Mesenchymal stem cell (in vitro differentiated cells and primary cell): ENCODE measurements at places on chromosomes 2 and 18.
A peak's percentile ranks its signal among the peaks of the same experiment; 100 is the strongest.

DNA sequence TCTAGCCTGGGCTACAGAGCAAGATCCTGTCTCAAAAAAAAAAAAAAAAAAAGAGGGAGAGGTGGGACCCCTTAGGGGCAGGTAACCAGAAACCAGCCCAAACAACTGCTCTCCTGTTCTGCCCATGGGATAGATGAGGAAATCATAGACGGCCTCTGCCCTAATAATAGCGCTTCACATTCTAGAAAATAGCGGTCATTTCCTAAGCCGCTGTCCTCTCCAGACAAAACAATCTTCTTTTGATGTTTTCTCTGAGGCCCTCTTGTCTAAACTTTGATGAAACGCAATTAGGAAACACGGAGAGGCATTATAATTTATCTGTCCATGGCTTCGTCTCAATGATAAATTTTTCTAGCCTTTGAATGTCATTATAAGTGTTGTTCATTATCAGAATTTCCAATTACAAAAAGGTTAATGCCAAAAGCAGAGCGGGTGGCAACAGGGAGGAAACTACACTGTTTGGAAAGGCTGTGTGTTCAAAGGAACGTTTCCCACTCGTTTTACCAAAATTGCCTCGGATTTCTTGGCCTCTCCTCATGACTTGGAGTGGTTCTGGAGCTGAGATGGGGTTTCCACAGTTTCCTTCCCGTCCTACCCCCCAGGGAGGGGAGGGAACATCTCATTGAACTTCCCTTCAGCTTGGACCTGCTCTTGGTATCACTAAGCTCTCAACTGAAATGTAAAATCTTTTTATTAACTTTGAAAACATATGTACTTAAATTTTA lies 151.6 kb upstream of the ZNF236 start:
- no peak for DNase-seq

DNA sequence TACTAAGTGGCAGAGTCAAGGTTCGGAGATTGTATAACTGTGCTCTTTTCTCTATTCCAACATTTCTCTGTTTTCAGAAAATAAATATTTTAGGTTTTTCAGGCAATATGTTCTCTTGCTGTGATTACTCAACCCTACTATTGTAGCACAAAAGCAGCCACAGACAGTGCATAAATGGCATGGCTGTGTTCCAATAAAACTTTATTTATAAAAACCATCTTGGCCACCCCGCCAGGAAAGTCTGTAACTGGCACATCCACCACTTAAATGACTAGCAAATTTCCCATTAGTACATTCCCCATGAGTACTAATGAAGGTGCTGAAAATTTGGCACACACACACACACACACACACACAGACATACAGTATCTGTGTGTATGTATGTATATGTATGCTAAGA lies 30.8 kb upstream of the PARD3B start:
- DNase-seq, result no peak

- no peak for DNase-seq
These were observed 21.8 kb downstream of the CLUL1 start for GRCh38 chr18:618618-619017.

- no peak for DNase-seq
These were observed 53.1 kb downstream of the INO80C start for GRCh38 chr18:35444636-35445035.

DNA sequence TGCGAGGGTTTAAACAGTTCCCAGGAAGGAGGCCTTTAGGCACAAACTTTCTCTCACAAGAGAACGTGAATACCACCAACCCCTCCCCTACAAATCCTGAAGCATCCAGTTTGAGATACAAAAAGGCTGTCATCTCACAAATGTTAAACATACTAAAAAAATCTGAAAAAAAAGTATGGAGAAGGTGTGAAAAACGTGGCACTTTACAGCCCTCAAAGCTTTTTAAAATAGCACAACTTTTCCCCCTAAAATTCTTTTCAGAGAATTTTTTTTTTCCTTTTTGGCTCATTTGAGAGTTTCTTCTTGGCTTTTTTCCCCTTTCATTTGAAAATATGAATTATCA lies 10.1 kb downstream of the ZEB2 start:
- DNase-seq, result no peak

DNA sequence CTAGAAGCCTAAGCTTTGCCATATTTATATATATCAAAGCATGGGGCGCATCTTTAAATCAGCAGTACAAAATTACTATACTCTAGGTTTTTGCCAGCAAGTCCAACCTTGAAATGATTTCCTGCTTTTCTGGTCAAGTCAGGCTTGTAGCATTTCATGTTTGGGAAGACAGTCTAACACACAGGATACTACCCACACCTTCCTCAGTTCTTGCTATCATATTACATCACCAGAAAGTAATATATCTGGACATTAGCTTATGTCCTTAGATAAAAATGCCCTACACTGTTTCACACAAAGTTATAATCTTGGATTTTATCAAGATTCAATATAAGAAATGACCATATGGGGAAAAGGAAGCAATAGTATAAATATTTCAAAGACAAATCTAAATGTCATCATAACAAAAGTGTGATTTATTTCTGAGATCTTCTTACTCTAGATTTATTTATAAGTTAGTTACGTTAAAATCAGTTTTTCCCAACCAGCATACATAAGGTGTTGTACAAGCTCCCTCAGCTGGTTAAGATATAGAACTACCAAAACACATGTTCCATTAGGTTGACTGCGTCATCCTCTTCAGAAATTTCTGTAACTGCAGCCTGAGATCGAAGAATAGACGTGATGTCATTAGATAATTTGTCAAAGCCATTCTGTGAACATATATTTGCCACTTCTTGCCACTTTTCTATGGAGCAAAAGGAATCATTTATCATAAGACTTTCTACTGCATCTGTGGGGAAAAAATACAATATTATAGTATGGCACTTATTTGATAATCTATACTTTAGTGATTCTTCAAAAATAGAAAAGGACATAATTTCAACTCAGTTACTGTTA lies 56.6 kb downstream of the CLHC1 start:
- DNase-seq, result peak; percentile 80
